Stimulated activated CD8-positive, alpha-beta memory T cell treated with anti-CD3 and anti-CD28 coated beads, Interleukin-15, amount 100 ng/mL, for 24 hours (primary cell): ENCODE measurements at places on chromosomes 3 and 15.

GRCh38 chr3:69084326-69085167 lies at the start of gene ARL6IP5:
TSS of gene ARL6IP5 (plus strand) at chr3:69084937. CDS start at chr3:69085048, 111 bp downstream.
- peak; percentile 67 for DNase-seq

- no peak for DNase-seq
Observed at GRCh38 chr3:167872941-167873340, 137.4 kb downstream of the SERPINI1 start.

DNA sequence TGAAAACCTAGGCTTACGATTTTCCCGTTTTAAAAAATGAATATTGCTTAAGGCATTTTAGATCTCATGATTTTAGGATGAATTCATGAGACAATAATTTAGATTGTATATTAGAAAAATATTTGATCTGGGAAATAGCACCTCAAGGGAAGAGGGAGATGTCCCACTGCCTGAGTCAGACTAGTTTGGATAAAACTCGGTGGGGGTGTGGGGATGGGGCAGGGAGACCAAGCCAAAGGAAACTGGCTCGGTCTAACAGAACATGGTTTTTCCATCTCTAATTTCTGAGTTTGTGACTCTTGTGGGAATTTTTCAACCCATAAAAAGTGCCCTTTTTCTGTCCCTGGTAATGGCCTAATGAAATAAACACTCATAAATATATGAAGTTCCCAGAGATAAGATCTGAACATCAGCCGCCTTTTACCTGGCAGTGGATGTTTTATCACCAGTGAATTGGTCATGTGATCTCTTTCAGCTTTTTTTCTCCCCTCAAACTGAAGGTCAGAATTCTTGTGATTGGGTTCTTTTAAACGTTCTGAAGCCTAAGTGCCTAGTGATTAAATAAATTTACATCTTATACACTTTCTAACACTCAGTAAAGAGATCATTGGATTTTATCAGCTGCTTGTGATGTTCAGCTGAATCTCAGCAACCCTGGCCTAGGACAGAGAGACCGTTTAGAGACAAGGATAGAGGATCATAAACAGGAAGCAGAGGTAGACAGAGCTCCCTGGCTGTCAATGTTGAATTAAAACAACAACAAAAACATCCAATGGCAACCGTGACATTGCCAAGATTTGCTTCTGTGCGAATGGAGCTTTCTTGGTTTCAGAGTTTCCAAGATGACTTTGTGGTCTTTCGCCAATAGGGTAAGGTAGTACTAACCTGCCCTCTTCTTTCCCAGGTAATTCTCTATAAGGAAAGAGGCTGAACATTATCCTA lies 1038.2 kb downstream of the MCTP2 start:
- no peak for DNase-seq

DNA sequence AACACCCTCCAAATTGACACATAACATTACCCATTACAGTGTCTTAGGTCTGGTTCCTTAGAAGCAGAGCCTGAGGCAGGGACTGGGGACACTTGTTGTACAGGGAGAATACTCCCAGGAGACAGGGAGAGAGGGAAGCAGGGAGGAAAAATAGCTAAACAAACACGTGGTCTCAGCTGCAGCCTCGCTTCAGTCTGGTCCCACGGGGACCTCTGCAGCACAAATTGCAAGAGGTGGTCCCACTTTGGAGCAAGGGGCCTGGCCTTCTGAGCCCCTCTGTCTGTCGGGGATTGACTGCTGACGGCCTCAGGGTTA lies 25.0 kb upstream of the PLA2G4D start:
- no peak for DNase-seq

DNA sequence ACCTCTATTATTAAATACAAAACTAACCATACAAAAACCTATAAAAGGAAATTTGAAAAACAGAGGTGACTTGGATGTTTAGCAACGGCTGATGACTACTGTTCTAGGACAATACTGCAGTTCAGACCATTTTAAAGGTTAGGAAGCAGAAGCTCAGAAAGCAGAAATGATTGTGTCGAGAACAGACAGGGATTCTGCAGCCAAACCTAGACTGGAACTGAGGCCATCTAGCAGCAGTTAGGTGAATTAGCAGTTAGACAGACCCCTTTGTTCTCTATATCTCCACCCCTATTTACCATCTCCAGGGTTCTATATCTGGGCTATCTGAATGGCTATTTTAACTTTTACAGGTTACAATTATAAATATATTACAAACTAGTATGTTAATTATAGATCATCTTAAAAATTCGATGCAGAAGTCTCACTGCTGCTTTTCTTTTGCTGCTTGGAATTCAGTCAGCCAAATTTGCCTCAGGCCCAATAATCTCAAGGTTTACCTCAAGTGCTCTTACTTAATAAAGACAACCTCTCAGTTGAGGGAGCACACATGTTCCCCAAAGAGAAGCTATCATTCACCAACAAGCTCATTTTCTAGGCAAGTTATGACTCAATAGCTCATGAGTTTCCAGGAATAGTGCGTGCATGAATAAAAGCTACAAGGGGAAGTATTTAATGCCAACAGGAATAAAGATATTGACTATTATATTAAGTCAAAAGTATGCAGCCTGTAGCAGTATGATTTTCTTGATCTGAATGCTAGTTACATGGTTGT lies 9.3 kb upstream of the IL1RAP start:
- no peak for DNase-seq

DNA sequence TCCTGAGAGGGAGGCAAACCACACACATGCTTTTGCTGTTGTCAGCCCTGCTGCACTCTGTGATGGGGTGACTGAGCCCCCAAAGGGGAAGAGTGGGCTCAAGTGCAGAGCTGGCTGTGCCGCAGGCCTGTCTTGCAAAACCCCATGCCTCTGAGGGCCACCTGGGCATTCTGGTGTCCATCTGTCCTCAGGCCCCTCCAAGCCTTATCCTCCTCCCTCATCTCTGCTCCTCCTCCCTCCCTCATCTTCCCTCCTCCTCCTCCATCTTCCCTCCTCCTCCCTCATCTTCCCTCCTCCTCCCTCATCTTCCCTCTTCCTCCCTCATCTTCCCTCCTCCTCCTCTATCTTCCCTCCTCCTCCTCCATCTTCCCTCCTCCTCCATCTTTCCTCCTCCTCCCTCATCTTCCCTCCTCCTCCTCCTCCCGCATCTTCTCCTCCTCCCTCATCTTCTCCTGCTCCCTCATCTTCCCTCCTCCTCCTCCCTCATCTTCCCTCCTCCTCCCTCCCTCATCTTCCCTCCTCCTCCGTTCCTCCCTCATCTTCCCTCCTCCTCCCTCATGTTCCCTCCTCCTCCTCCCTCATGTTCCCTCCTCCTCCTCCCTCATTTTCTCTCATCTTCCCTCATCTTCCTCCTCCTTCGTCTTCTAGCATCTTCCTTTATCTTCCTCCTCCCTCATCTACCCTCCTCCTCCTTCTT lies 40.6 kb downstream of the CHDH start:
- DNase-seq = no peak

DNA sequence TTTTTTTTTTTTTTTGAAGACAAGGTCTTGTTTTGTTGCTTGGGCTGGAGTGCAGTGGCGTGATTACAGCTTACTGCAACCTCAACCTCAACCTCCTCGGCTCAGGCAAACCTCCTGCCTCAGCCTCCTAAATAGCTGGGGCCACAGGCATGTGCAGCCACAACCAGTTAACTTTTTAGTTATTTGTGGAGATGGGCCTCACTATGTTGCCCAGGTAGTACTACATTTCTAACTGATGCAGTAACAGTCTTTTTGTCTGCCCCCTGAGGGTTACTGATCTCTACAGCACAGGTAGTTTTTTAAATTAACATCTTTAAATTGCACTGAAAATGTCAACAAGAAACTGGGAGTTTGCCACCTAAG lies 3.4 kb upstream of the LMLN start:
- DNase-seq = no peak

DNA sequence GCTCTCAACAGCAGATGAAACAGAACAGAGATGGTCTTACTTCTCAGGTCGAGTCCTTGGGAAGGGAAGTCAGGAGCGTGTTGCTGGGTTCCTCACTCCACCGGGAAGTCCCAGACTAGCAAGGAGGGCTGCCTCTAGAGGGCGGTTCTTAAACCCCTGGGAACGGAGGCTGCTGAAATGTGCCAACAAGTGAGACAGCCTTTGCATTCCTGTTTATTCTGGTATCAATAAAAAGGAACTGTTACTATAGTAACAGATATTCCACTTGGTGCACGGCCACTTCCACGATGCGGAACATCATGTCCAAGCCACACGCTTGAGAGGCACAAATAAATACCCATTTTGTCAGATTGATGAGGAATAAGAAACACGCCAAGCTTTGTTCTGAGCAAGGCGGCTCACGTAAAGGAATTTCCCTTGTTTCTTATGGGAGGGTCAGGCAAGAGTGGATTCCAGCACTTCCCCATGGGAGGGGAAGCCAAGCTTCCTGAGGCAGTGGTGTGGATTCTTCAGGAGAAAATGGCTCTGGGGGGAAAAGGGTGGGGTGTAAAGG lies at the start of gene FAM107A:
FAM107A (minus strand) TSS at position 123 of the 553 bp plus-strand sequence. CDS start 7,531 bp downstream, outside the sequence.
- DNase-seq = no peak

DNA sequence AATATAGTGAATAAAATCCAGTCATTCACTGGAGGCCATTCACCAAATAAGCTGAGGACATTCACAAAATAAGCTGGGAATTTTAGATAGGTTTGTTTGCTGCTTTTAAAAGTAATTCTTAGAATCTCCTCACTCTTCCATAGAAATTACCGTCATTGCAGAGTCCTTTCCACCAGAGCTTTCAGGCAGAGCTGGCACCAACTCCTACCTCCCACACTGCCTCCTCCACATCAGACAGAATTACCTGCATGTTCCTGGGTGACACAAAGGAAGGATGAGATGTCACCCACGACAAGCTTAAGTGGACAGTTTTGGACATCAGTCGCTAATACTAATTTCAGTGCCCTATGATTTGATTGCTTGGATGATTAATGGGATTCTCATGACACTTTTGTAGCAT lies 1113.2 kb downstream of the IGSF11 start:
- DNase-seq = no peak
